ENCODE measurements at places on chromosomes 11 and 22. TPM values are rescaled to one million over a fixed set of nuclear protein-coding genes. Genes with fewer than 3 reads are reported as not detected.

Gene CD6
- 0.15 TPM for total RNA-seq

Gene MS4A15
- total RNA-seq = not detected

Gene DNAJB7
- not detected for total RNA-seq

Gene CARD16
- 0.23 TPM for total RNA-seq

Gene ARCN1
- total RNA-seq = 87.1 TPM

Gene MS4A7
- not detected for total RNA-seq

Gene OR52H1
- total RNA-seq = not detected

Gene RASSF10
- total RNA-seq = 5.7 TPM

Gene PICALM
- 83.1 TPM for total RNA-seq

Gene UQCR10
- 122 TPM for total RNA-seq

Gene DDI1
- not detected for total RNA-seq

Gene FGF19
- 0.03 TPM for total RNA-seq

Gene ENTHD1
- not detected for total RNA-seq

Gene OR2AG1
- not detected for total RNA-seq

Gene ABCC8
- total RNA-seq = 2.3 TPM

Gene SCGB1D2
- not detected for total RNA-seq

Gene KIAA0930
- 94.9 TPM for total RNA-seq

Gene CRYBB3
- total RNA-seq = 0.22 TPM

Gene APOL6
- total RNA-seq = 2.1 TPM

Gene NTM
- not detected for total RNA-seq

Gene FAM180B
- total RNA-seq = not detected

Data from A549 treated with CORT108297 at 1 μM for 4 hours (cell line).